ENCODE measurements at places on chromosomes 13 and 19. TPM values are rescaled to one million over a fixed set of nuclear protein-coding genes. Genes with fewer than 3 reads are reported as not detected.

DNA sequence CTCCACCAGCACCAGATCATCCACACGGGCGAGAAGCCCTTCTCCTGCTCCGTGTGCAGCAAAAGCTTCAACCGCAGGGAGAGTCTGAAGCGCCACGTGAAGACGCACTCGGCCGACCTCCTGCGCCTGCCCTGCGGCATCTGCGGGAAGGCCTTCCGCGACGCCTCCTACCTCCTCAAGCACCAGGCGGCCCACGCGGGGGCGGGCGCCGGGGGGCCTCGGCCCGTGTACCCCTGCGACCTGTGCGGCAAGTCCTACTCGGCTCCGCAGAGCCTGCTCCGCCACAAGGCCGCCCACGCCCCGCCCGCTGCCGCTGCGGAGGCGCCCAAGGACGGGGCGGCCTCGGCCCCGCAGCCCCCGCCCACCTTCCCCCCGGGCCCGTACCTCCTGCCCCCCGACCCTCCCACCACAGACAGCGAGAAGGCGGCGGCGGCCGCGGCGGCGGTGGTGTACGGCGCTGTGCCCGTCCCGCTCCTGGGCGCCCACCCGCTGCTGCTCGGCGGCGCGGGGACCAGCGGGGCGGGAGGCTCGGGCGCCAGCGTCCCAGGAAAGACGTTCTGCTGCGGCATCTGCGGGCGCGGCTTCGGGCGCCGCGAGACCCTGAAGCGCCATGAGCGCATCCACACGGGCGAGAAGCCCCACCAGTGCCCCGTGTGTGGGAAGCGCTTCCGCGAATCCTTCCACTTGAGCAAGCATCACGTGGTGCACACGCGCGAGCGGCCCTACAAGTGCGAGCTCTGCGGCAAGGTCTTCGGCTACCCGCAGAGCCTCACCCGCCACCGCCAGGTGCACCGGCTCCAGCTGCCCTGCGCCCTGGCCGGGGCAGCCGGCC lies 9.4 kb downstream of the ZNF784 start:
- DNase-seq: no peak

GRCh38 chr19:2787115-2787514 lies 1.8 kb downstream of the THOP1 start:
- no peak for DNase-seq

DNA sequence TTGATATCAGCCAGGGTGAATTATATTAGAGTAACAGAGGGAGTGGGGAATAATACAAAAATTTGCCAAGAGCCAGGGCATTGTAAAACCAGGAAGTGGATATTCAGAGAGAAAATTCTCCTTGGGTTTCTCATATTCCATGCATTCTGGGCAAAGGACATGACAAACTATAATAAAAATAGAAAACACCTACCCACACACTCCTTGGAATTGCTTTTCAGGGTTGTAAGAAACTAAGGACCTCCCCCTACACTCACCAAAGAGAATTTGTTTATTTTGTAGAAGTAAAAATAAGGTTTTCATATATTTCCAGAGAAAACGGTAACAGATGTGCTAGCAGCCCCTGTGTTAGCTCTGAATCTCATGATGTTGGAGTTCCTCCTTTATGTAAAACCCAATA lies 649.6 kb downstream of the SLITRK1 start:
- no peak for DNase-seq

DNA sequence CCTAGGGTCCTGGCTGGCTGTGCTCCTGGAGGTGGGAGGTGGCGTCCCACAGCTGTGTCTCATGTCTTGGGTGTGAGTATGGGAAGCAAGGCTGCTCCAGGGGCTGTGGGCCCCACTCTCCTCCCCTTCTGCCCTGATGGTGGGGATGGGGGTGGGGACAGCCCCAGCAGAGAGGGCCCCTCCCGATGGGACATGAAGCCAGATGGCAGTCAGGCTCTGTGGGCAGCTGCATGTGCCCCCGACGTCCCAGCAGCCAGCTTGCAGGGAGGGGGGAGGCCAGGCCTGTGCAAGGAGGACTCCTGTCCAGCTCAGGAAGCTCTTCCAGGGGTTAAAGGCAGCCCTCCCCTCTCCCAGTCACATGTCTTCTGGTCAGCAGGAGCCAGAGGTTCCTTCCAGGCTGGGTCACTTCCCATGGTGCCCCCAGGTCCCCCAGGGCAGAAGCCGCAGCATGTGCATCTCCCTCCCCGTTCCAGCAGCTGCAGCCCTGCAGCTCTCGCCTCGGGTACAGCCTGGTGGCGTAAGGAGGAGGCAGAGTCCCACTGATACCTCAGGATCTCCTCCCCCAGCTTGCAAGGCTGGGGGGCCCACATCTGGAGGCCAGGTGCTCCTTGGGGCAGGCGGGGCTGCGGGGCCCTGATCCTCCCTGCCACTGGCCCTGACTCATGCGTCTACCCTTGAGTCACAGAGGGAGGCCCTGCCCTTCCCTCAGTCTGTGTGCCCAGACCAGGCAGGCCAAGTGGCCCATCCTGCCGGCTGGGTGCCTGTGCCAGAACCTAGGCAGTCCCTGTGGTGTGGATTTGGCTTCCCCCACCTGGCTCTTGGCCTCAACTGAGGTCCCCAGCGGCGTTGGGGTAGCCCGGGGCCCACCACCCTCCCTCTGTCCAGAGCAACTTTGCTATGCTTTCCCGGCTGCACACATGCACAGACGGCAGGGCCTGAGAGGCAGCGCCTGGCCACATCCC lies 13.0 kb downstream of the YIPF2 start:
- no peak for DNase-seq

DNA sequence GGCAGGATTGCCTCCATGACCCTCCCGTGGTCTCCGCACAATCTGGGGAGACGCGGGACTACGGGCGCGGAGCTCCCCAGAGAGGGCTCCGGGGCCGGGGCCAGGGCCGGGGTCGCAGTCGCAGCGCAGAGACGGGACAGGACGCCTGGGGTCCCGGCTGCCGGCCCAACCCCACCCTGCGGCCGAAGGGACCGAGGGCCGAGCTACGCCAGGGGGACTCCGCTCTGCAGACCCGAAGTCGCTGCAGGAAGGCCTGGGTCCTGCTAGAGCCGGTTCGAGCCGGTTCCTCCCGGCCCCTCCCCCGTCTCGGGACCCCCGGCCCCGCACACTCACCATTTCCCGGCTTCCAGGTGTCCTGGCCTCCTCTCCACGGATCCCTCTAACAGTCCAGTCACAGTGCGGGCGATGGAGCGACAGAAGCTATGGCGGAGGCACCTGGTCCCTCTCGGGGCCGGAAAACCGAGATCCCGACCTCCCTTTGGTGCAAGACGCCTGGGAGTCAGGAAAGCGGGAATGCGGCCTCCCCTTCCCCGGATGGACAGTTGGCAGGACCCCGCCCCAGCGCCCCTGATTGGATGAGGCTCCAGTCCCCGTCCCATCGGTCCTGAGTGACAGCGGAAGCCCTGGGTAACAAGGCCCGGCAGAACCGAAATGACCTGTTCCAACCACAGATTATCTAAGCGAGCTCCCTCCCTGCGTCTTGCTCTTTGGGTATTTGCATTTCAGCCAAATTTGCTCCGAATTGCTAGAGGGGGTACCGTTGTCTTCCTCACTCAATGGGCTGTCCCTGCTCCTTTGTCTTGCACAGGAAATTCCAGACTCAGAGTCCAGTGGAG lies at the start of gene ZNF625:
Gene ZNF625 (minus strand): TSS at position 512 of the 836 bp plus-strand sequence. CDS start 176 bp downstream, at position 336.
- no peak for DNase-seq

DNA sequence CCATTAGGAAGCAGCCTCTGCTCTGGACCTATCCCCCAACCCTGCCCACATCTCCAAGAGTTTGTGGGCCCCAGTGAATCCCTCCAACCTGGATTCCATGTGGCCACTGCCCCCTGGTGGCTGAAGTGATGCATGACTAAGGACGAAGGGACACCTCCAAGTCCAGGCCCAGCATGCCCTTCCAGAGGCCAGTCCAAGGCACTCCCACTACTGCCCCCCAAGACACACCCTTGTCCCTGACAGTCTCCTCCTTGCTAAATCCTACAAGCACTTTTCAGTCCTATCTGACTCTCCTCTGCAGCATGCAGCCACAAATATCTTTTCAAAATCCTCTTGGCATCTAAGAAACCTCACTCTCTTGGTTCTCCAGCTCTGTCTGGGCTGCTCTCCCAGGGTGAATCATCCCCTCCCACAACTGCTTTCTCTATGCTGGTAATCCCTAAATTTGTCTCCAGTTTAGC lies 33.0 kb downstream of the DEDD2 start:
- DNase-seq: no peak

- no peak for DNase-seq
These were observed 20.3 kb downstream of the PLA2G4C start for GRCh38 chr19:48090281-48090802.

GRCh38 chr19:32674931-32675719 lies at the start of gene ANKRD27:
TSS of gene ANKRD27 (minus strand) at chr19:32675180. CDS start at chr19:32659015, 16,165 bp downstream.
- peak; percentile 98 for DNase-seq

- peak; percentile 13 for DNase-seq
These were observed 139.3 kb downstream of the TNFRSF19 start for GRCh38 chr13:23709536-23709935.

OBI1 gene
- 25.3 TPM for total RNA-seq

GRCh38 chr13:29125191-29125933 lies 305.2 kb downstream of the MTUS2 start:
- peak; percentile 18 for DNase-seq

- no peak for DNase-seq
These were observed 3.4 kb upstream of the PSMC4 start for GRCh38 chr19:39967561-39967960.

NLRP4 gene
- under 0.01 TPM for total RNA-seq

GRCh38 chr13:41224113-41225110 lies 30.0 kb upstream of the KBTBD7 start:
- DNase-seq: no peak

STOML3 gene
- total RNA-seq: 0.05 TPM

DNA sequence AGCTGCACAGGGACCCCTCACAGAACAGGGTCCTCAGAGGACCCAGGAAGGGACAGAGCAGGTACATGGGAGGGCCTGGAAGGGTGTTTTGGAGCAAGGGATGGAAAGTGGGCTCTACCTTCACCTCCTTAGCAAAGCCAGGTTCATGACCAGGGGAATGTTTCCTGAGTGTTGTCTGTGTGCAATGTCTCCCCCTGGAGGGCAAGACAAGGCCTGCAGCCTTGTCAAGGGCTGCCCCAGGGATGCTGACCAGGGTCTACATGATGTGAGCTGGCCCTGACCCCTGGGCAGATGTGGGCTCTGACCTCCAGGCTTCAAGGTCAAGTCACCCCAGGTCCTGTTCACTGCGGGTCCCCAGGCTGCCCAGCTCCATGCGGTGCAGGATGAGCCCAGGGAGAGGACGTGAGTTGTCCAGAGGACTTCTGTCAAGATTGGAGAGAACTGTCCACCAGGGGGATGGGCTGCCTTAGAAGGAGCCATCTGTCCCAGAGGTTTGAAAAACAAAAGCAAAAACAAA lies 1.0 kb upstream of the CEACAM1 start:
- peak; percentile 62 for DNase-seq

DNA sequence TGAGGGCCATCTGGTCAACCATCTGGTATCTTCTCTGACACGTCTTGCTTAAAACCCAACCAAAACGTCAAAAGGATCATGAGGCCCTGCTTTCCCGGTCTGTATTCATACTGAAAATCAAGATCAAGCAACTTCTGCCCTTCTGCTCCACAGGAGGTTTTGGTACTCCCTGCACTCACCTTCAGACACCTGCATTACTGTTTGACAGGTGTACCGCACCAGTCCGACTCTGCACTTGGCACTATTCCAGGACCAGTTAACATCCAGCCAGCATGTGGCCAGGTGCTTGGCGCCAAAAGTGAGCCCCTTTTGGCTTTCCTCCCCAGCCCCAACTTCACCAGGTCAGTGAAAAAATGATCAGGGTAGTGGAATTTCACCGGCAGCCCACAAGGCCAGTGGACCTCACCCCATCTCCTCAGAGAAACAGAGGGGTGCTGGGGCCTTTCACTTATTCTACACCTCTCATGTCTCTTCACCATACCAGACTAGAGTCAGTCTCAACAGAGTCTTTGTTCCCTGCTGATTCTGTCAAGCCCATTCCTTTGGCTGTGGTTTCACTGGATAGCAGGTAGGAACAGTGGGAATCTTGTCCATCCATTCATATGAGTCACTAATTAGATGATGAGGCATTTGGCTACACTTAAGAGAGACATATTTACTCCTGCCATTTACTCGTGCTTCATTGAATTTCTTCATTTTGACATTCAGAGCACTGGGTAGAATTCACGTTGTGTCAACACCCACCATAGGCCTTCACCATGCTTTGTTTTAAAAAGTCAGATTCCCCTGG lies 85.3 kb downstream of the ZNF726 start:
- no peak for DNase-seq

LGALS14 gene
- total RNA-seq: 0.14 TPM

- DNase-seq: no peak
These were observed 45.8 kb downstream of the GAS6 start for GRCh38 chr13:113817860-113818691.

LRRC4B gene
- 0.52 TPM for total RNA-seq

HIF3A gene
- total RNA-seq: 0.66 TPM

GRCh38 chr19:12564016-12564664 lies 12.9 kb upstream of the ZNF564 start:
- DNase-seq: peak; percentile 56

GRCh38 chr19:23699521-23699860 lies 12.5 kb upstream of the ZNF675 start:
- DNase-seq: no peak

GRCh38 chr19:39203372-39204341 lies at the start of gene SYCN:
TSS of gene SYCN (minus strand) at chr19:39204263. CDS start at chr19:39204254, 9 bp downstream.
- DNase-seq: no peak

BCKDHA gene
- total RNA-seq: 28.8 TPM

DNA sequence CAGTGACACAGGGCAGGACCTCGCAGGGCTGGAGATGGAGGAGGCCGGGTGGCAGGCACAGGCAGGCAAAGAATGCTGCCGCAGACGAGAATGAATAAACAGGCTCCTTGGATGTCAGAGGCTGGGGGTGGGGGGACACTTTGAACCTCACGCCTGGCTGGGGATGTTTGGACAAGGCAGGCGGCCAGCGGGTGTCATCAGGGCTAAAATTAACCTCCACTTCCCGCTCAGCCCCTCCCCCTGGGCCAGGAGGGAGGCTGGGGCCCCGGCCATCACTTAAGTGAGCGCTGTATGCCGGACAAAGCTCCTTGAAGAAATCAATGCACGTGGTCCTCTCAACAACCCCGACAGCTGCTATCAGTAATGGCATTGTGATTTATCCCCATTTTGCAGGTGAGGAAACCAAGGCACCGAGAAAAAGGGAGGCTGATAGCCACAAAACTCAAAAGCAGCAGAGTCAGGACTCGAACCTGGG lies 10.3 kb upstream of the FUT5 start:
- no peak for DNase-seq

GRCh38 chr13:27449081-27449603 lies 1.2 kb downstream of the MTIF3 start:
- no peak for DNase-seq

SPTBN4 gene
- 0.24 TPM for total RNA-seq

OLFM2 gene
- 10.4 TPM for total RNA-seq

DNA sequence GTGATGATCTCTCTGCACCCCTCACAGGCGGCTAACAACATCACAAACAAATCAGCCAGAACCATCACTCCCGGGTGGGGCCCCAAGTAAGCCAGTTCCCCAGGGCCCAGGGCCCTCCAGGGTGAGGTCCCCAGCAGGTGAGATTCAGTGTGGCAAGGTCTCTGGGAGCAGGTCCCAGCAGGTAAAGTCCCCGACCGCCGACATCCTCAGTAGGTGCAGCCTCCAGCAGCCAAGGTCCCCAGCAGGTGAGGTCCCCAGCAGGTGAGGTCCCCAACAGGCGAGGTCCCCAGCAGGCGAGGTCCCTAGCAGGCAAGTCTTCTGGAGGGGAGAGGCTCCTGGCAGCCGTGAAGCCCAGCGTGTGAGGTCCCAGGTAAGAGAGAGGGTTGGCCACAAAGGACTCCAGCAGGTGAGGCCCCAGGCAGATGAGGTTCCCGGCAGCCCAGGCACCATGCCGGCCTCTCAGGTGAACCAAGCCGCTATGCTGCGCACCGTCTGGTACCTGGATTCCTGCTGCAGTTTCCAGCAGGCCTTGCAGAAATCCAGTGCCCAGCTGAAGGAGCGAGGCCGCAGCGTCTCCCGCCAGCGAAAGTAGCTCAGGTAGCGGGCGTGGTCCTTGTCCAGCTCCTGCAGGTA lies 3.9 kb upstream of the FUT6 start:
- DNase-seq: no peak

HSD11B1L gene
- 4.6 TPM for total RNA-seq

KLHL1 gene
- total RNA-seq: 0.05 TPM

Measured in thymus (tissue), 14 donors.